Activated naive CD4-positive, alpha-beta T cell (primary cell): ENCODE measurements at places on chromosomes 7 and 10.

- DNase-seq = no peak
These were observed 129.5 kb downstream of the PTPRN2 start for GRCh38 chr7:158458096-158458495.

GRCh38 chr10:44064987-44065787, 319.7 kb downstream of the CXCL12 start:
- no peak for DNase-seq

DNA sequence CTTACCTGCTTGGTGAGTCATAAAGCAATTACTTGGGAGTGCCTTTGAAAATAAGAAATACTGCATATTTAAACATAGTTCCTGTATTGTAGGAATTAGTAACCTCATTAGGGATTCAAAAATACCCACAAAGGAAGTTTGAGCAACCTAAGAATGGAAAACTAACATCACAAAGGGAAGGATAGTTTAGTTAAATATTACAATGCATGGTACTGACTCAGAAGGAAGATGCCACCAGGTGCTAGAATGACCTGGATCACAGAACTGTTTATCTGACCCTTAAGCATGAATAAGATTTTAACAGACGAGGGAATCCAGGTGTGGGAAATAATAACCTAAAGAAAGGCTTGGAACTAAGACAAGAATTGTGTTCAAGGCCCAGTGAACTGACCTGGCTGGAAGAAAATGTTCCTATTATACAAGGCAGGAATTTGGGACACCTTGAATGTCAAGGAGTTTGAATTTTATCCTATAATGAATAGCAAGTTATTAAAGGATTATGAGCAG, 106.4 kb downstream of the GSAP start:
- DNase-seq = no peak

DNA sequence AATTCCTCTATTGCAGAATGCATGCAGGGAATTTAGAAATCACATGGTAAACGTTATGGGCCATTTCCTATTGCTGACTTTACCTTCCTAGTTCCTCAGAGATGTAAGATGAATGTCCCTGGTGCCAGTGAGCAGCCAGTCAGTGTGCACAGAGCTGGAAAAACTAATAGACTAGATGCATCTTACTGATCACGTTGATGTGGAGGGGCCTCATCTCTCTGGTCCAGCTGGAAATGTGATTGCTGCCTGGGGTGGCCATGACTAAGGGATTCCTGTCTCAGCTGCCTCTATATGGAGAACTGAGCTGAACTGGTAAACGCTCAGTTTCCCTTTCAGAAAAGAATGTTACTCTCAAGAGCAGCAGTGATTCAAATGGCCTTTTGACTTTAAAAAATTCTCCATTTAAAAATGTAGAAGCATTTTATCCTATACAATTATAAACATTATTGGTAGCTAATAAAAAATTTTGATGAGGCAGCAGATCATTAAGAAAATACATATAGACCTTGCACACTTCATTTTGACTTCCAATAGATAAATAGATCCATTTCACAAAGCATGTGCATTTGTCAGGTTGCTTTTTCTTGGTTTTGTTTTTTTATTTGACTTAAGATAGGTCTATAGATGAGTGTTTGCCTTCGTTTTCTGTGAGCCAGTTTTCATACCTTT, 80.5 kb upstream of the INSYN2A start:
- DNase-seq = no peak
